Immature natural killer cell (primary cell): ENCODE measurements at places on chromosomes 5 and 9.

- H3K4me3 ChIP-seq = no peak overlapping the region
- H3K27me3 ChIP-seq = no peaks in the 10 kb centered on the region
- no peak overlapping the region for H3K27ac ChIP-seq
- H3K4me1 ChIP-seq = peaks cover 84% of the 10 kb centered on the region
- no peak for DNase-seq
Observed at GRCh38 chr9:137663584-137663983, 44.8 kb downstream of the EHMT1 start.

GRCh38 chr9:93256878-93257807, 73.2 kb downstream of the WNK2 start:
- peaks cover 8% of the 10 kb centered on the region for H3K27me3 ChIP-seq
- H3K4me1 ChIP-seq = peaks cover 2% of the 10 kb centered on the region
- no peak overlapping the region for H3K27ac ChIP-seq

DNA sequence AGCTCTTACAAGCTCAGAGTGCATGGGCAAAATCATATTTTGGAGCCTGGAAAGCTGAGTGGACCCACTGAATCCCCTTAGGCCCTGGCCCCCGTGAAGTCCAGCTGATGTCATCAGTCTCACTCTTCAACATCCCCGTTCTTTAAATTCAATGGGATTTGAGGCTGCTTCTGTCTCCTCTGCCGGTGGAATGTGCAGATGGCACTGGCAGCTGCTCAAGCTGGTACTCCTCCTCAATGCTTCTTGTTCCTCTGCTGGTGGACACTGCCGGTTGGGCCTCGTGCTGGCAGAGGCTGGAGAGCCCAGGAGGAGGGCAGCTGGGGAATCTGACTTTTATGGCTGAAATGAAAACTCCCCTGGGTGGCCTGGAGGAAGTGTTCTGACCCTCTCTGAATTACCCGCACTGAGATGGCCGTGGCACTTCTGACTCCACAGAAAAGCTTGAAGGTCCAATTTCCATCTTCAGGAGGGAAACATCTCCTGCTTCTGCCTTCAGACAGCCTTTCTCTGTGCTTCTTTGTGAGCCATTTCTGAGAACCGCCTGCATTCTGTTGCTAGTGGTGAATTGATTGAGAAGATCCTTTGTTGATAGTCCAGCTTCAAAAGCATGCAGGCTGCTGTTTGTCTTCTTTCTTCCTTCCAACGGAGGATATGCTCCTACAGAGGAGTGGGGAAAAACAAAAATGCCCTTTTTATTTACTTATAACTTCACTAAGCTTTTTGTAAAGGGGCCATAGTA, 298.9 kb downstream of the TMEM38B start:
- H3K4me3 ChIP-seq = no peak overlapping the region
- no peaks in the 10 kb centered on the region for H3K4me1 ChIP-seq
- H3K27ac ChIP-seq = no peak overlapping the region

DNA sequence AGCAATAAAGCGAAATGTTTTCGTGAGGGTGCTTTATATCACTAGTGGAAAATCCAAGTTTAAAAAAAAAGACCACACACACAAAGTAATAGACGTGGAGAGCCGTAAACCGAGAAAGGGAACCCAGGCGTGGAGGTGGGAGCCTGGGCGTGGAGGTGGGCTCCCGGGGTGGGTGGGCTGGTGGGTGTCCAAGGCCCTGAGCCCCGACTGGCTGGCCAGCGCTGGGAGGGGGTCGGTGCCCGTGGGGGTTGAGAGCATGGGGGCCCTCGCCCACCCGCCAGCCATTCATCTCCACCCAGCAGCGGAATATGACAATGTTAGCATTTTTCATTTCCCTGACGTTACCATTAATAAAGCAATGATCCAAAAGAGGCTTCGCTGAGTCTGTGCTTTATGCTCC, 135.0 kb downstream of the MVB12B start:
- H3K36me3 ChIP-seq = no peaks in the 10 kb centered on the region
- no peak for DNase-seq
- H3K27ac ChIP-seq = no peak overlapping the region
- peaks cover 5% of the 10 kb centered on the region for H3K27me3 ChIP-seq
- peaks cover 6% of the 10 kb centered on the region for H3K4me1 ChIP-seq
- H3K4me3 ChIP-seq = no peak overlapping the region

- no peaks in the 10 kb centered on the region for H3K4me1 ChIP-seq
- H3K36me3 ChIP-seq = no peaks in the 10 kb centered on the region
- H3K27ac ChIP-seq = no peak overlapping the region
- H3K27me3 ChIP-seq = no peaks in the 10 kb centered on the region
- no peak overlapping the region for H3K4me3 ChIP-seq
- DNase-seq = no peak
Observed at GRCh38 chr5:83914199-83914598, 193.5 kb upstream of the HAPLN1 start.

- no peak overlapping the region for H3K4me3 ChIP-seq
- no peak for DNase-seq
- H3K27ac ChIP-seq = no peak overlapping the region
- peaks cover 12% of the 10 kb centered on the region for H3K27me3 ChIP-seq
- H3K36me3 ChIP-seq = no peaks in the 10 kb centered on the region
- peaks cover 5% of the 10 kb centered on the region for H3K4me1 ChIP-seq
Observed at GRCh38 chr9:89005323-89005722, 14.1 kb downstream of the S1PR3 start.

DNA sequence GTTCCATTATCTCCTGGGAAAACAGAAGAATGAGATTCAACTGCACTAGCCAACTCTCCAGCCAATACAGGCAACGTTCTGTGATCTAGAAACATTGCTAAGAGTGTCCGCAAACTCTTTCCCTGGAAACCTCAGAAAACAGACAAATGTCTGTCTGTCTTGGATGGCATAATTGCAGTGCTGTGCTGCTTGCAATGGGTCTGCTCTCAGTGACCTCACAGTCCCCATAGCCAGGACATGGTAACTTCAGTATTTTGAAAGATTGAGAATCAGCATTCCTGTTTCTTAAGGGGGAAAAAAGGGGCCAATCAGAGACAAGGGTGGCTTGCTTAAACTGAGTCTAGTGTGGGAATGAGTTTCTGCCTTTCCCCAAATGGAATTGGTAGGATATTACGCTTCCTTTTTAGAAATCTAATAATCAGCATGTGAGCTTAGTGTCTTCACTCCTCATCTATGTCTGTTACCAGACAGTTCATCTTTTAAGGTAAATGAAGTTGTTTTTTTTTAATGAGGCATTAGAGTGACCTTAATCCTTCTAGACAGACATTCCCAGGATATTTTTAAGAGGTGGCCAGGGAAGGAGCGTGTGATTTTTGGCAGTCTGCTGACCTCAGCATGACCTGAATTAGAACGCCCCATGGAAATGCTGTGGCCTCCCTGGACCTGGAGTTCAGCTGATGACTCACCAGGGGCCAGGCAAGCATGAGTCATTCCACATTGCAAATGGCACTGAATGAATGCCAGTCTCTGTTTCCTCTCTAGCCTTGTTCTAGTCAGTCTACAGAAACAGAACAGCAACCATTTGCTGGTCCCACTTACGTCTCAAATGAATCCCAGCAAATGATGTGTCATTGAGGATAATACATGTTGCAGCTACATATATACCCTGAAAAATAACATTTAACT, 210.2 kb upstream of the ACTBL2 start:
- peaks cover 2% of the 10 kb centered on the region for H3K27me3 ChIP-seq
- H3K36me3 ChIP-seq = no peaks in the 10 kb centered on the region
- H3K4me3 ChIP-seq = no peak overlapping the region
- H3K27ac ChIP-seq = no peak overlapping the region
- no peak for DNase-seq

DNA sequence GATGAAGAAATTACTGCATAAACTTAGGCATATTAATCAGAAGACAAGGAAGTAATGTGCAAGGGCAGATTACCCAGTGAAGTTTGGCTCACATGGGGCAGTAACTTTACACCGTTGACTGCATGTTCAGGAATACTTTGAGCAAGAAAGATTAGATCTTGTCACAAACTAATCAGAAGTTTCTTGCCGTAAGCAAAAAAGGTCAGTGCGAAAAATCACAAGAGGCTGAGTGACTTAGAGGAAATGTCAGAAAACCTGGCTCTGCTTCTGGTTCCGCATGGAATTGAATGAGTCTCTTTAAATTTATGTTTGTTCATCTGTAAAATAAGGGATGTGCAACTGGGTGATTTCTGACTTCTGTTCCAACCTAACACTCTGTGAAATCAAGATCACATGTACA, 64.4 kb downstream of the PARP8 start:
- no peaks in the 10 kb centered on the region for H3K36me3 ChIP-seq
- no peaks in the 10 kb centered on the region for H3K27me3 ChIP-seq
- H3K4me1 ChIP-seq = peaks cover 86% of the 10 kb centered on the region
- peak overlapping the region; percentile 5 for H3K27ac ChIP-seq
- DNase-seq = no peak

- H3K27ac ChIP-seq = no peak overlapping the region
- H3K4me3 ChIP-seq = no peak overlapping the region
- H3K4me1 ChIP-seq = no peaks in the 10 kb centered on the region
- no peak for DNase-seq
- peaks cover 11% of the 10 kb centered on the region for H3K27me3 ChIP-seq
Observed at GRCh38 chr5:6568889-6569288, 64.0 kb downstream of the NSUN2 start.

- no peak overlapping the region for H3K4me3 ChIP-seq
- H3K36me3 ChIP-seq = peaks cover 9% of the 10 kb centered on the region
- H3K27me3 ChIP-seq = peaks cover 3% of the 10 kb centered on the region
- no peak for DNase-seq
Observed at GRCh38 chr5:113082547-113082905, 105.9 kb downstream of the DCP2 start.

DNA sequence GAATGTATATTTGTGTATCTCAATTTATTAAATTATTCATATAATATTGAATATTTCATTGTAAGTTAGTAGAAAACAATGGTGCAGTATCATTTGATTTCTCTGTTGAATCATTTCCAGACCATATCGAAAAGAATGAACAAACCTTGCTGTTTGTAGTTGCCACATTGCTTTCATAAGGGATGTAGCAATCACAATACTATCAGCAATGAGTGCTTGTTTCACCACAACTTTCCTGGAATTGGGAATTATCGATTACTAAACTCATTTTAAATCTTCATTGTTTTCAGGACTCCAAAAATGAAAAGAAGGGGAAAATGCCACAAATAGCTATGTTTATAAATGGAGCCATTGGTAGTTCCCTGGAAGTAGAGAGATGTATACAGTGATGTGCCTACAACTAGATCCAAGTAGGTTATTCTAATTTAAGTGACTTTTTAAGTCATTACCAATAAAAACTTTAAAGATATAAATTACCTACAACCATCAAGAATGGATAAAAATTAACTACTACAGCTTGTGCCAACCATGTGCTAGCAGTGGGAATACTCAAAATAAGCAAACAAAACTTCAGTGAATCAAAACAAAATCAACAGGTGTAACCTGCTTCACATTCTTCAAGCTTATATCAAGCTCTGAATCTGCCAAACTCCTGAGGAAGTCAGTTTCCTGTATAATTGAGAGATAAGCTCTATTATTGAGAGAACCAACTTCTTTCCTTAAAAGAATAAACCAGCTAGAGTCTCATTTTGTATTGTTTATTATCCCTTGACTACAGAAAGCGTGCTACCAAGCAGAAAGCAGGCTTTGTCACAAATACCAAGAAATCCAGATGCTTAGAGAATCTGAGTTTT, 358.6 kb downstream of the ADGRV1 start:
- no peak overlapping the region for H3K4me3 ChIP-seq
- no peaks in the 10 kb centered on the region for H3K27me3 ChIP-seq
- no peaks in the 10 kb centered on the region for H3K4me1 ChIP-seq
- H3K27ac ChIP-seq = no peak overlapping the region

GRCh38 chr5:123066016-123066415, 23.0 kb upstream of the PRDM6 start:
- DNase-seq = no peak
- H3K4me1 ChIP-seq = no peaks in the 10 kb centered on the region
- H3K36me3 ChIP-seq = no peaks in the 10 kb centered on the region

GRCh38 chr5:159359408-159359807, 29.1 kb upstream of the IL12B start:
- no peak overlapping the region for H3K27ac ChIP-seq
- H3K36me3 ChIP-seq = no peaks in the 10 kb centered on the region
- DNase-seq = no peak
- H3K4me1 ChIP-seq = peaks cover 9% of the 10 kb centered on the region

DNA sequence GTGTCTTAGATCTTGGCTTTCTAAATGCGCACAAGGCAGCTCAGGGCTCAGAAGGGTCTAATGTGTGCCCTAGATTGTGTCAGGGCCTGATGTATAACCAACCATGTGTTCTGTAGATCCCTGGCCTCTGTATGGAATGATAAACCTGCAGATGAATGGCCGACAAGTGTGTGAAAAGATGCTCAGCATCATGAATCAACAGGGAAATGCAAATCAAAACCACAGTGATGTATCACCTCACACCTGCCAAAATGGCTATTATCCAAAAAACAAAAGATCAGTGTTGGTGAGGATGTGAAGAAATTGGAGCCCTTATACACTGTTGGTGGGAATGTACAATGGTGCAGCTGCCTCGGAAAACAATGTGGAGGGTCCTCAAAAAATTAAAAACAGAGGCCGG, 489.8 kb downstream of the SEMA5A start:
- no peak overlapping the region for H3K4me3 ChIP-seq
- DNase-seq = no peak
- no peaks in the 10 kb centered on the region for H3K4me1 ChIP-seq
- no peak overlapping the region for H3K27ac ChIP-seq
- no peaks in the 10 kb centered on the region for H3K36me3 ChIP-seq

DNA sequence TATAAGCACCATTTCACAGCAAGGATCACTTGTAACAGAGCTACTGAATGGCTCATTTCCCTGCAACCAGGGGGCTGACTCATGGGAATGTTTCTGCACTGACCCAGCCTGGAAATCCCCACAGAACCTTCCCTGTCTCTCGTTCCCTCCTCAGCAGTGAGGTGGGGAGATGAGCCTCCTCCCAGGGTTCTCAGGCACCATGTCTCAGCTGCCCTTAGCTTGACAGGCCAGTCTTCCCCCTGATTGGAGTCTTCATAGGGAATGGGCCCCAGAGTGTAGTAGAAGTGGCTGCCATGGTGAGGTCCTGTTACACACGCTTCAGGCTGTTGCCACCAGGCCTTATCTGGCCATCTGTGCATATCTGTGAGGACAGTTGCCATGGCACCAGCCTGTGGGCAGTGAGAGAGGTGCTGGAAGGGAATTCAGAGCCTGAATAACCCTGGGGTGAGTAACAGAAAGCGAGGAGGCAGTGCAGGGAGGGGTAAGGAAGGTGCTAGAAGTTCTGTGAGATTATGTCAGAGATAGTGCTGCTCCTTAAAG, 324.4 kb downstream of the ENC1 start:
- peaks cover 2% of the 10 kb centered on the region for H3K27me3 ChIP-seq
- no peak overlapping the region for H3K4me3 ChIP-seq
- no peak overlapping the region for H3K27ac ChIP-seq
- H3K36me3 ChIP-seq = no peaks in the 10 kb centered on the region

GRCh38 chr5:136375920-136376319, 10.6 kb upstream of the TRPC7 start:
- no peak overlapping the region for H3K4me3 ChIP-seq
- no peaks in the 10 kb centered on the region for H3K27me3 ChIP-seq
- no peaks in the 10 kb centered on the region for H3K36me3 ChIP-seq
- H3K4me1 ChIP-seq = no peaks in the 10 kb centered on the region
- H3K27ac ChIP-seq = no peak overlapping the region

DNA sequence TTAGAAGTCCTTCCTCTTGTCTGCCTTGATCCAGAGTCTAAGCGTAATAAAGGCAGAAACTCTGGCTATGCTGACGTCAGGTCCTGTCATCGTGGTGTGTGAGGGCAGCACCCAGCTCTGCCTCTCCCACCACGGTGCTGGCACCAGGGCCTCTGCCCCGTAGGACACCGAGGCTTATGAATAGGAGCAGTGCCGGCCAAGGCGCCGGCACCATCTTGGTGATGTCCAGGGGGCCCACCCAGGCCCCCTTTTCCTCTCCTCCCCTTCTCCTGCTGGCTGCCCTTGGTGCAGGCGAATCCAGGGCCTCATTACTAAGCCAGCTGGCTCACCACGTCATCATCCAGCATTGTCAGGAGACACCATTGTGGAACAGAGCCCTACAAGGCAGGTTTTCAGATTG, 252.3 kb downstream of the FANCC start:
- peaks cover 14% of the 10 kb centered on the region for H3K36me3 ChIP-seq
- no peak for DNase-seq
- H3K4me1 ChIP-seq = peaks cover 6% of the 10 kb centered on the region
